ENCODE measurements at places on chromosomes 6 and 20.

DNA sequence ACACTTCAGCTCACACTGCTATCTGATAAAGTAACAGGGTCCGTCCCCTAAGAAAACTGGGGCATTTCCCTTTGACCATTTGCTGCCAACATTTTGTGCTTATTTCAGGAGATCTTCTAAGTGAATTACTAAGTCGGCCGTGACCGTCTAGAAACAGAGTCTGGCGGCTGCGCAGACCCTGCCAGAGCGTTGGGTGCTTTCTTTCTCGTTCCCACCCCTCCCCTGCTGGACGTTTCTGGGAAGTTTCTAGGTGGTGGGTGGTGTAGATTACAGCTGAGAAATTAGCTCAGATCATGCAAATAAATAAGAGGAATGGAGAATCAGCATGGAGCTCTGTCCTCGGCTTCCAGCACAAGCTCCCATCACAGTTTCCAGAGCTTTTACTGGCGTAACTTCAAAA is 128.1 kb downstream of the MYLK4 start:
- no peak for DNase-seq

- DNase-seq = no peak
These were observed 67.2 kb downstream of the RPP40 start for GRCh38 chr6:4936681-4937041.

DNA sequence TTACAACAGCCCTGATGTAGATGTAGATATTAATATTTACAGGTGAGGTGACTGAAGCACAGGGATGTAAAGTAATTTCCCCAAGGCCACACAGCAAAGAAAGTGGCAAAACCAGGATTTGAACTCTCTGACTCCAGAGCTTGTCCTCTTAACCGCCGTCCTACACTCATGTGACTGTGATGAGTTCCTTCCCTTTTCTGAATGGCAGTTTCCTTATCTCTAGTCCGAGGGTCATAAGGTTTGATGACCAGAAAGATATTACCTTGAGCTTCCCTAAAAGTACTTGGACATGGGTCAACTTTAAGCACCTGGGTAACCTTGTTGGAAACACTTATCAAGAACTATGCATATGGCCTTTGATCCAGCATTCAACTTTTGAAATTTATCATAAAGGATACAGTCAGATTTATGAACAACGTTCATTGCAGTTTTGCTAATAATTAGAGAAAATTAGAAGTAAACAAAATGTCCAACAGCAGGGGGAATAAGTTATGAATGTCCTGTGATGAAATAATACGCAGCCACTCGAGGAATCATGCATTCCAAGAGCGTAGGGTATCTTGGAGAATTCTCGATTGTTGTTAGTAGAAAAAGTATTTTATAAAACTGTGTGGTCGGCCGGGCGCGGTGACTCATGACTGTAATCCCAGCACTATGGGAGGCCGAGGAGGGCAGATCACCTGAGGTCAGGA is 2.3 kb upstream of the TLDC2 start:
- no peak for DNase-seq

- no peak for DNase-seq
These were observed 52.8 kb upstream of the UST start for GRCh38 chr6:148693882-148694484.

DNA sequence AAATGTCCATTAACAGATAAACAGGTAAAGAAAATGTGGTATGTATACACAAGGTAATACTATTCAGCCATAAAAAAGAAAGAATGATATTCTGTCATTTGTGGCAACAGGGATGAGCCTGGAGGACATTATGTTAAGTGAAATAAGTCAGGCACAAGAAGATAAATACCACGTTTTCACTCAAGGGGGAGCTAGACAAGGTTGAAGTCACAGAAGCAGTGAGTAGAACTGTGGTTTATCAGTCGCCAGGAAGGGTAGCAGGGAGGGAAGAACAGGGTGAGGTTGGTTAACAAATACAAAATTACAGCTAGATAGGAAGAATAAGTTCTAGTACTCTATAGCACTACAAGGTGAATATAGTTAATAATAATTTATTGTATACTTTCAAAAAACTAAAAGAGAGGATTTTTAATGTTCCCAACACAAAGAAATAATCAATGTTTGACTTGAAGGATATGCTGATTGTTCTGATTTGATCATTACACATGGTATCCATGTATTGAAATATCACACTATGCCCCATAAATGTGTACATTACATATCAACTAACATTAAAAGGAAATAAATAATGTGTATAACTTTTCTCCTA is 21.1 kb downstream of the RTN4IP1 start:
- DNase-seq = no peak

- no peak for DNase-seq
These were observed 57.3 kb upstream of the PHACTR2 start for GRCh38 chr6:143620447-143620846.

DNA sequence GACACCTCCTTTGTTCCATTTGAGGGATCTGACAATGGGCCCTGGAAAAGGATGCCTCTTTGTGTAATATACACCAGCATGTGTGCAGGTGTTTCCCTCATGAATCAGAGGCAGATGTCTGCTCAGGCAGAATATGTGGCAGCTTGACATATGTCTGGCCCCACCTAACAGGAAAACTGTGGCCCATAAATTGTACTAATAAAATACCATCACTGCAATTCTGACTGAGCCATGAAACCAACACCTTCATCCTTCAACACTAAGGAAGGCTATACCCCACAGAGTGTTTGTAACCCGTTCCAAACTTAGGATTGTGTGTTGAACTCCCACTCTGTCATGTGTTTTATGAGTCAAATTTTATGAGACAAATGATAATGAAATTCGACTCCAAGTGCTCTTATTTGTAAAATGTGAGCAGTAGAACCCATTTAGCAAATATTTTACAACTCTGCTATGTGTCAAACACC is 22.7 kb downstream of the LAMA4 start:
- no peak for DNase-seq

DNA sequence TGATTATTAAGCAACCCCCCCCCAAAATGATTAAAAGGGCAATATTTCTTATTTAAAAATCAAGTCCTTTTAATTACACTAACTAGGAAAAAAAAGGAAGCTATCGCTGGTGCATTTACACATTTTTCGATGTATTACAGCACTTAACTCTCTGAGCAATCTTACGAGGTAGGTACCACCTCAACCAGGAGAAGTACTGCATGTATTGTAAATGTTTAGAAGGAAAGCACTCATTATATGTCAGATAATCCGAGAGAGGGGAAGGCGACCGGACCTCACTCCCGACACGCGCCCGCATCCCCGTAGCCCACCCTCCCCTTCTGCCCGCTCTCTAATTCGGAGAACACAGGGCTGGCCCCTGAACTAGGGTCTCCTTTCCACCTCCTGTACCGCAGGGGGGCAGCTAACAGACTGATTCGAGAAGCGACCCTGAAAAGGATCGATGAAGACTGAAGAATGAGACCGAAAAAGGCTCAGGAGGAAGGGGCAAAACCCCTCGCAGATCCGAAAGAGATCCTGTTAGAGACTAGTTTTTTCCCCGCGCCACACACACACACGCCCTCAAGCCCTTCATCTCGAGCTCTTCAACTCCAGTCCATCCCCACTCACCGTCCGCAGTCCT is 337 bp downstream of the ESF1 start:
- no peak for DNase-seq

- no peak for DNase-seq
These were observed 425.3 kb downstream of the KIF16B start for GRCh38 chr20:16147916-16148315.

GRCh38 chr6:34680802-34681515 is 15.6 kb downstream of the ILRUN start:
- DNase-seq = no peak

- no peak for DNase-seq
These were observed 2.0 kb downstream of the ANKRD6 start for GRCh38 chr6:89434954-89435353.

- no peak for DNase-seq
These were observed 121.7 kb upstream of the NXT1 start for GRCh38 chr20:23228912-23229311.

Data from H9 (cell line).